ENCODE measurements at places on chromosomes 2 and 18.

- DNase-seq: no peak
Observed at GRCh38 chr18:31303771-31304170, 14.2 kb upstream of the DSG1 start.

DNA sequence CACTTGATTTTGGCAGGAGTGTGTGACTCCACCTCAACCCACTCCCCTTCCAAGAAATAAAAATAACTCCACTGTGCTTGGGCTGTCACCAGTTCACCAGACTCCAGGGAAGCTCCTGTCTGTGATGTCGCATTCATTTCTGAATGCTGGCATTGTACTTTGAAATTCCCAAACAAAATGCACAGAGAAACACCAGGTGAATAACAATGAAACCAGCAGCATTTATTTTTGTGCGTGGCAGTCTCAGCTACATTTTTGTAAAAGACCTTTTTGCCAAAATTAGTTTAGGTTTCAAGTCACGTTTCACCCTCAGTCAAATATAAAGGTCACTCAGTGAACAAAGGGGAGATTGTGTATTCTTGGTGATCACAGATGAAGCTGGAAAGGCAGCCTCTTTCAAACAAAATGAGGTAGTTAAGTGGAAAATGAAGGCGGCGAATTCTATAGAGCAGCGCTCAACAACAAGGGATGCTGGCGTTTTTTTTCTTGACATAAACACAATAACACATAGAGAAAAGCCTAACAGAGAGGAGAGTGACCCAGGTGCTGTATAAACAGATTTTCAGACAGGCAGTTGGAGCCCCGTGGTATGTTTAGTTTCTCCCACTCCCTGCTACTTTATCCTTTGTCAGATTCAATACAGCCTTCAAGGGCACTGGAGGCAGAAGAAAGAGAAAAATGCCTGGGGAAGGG lies 210.3 kb upstream of the GCFC2 start:
- no peak for DNase-seq

GRCh38 chr2:70412294-70413070 lies 110.6 kb upstream of the FAM136A start:
- DNase-seq: no peak

DNA sequence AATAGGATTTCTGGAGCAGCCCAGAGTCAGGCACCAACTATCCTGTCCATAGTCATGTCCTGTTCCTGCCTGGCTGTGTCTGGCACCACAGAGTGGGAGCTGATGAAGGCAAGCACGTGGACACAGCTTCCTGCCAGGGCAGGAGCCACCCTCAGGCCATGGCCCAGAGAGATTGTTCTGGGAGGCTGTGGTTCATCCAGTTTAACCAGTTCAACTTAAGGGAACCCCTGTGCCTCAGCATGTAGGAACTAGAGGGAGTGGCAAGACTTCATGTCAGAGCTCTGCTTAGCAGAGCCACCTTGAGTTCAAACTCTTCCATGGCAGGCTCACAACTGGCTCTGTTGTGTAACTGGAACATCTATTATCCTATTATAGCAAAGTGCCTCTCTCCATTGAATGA lies 73.2 kb upstream of the NCKAP5 start:
- DNase-seq: no peak

GRCh38 chr2:143535802-143536201 lies 406.6 kb downstream of the ARHGAP15 start:
- DNase-seq: no peak

DNA sequence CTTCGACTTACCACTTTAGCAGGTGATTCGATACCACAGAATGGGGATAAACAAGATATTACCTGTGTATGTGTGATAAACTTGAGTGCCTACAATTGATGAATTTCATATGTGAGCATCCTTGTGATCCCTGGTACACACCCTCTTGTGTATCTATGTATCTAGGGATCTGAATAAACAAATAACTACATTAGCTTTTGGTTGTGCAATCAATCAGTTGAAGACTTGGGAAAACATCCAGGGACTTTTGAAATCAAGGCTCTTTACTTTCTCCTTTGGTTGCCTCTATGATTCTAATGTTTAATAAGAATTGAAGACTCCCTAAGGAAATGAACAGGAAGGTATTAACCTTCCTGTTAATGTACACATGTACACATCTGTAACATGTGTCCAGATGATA lies 97.3 kb upstream of the DCC start:
- no peak for DNase-seq

DNA sequence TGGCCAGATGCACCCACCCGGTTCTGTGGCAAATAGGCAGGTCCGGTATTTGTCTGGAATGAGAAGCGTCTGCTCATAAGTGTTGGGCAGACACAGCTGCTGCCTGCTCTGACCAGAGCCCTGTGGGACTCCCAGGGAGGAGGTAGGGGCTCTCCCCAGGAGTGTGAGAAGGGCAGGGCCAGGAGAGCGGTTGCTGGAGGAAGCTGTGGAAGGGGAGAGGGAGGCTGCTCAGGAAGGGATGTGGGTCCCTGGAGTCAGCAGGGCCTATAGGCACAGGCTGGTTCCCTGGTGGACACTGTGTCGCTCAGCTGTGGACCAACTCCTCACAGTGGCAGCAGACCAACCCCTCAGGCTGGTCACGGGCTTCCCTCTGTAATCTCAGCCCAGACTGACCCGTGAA lies 109.2 kb downstream of the DYSF start:
- no peak for DNase-seq

DNA sequence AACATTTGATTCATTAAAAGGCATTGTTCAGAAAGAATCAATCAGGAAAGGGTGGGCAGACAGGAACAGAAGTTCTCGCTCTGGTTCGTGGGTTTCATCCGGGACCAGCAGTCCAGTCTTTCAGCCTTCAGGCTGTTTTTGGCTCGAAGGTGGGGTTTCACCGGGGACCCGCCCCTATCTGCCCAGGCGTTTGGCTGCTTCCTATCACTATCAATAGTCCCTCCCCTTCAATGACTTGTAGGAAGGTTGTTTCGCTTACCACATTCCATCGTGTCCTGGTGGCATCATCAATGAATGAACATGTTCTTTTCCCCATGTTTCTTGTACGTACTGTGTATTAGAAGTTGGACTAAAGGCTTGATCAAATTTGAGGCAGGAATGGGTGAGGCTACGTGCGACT lies 130.3 kb downstream of the NEDD4L start:
- DNase-seq: no peak

DNA sequence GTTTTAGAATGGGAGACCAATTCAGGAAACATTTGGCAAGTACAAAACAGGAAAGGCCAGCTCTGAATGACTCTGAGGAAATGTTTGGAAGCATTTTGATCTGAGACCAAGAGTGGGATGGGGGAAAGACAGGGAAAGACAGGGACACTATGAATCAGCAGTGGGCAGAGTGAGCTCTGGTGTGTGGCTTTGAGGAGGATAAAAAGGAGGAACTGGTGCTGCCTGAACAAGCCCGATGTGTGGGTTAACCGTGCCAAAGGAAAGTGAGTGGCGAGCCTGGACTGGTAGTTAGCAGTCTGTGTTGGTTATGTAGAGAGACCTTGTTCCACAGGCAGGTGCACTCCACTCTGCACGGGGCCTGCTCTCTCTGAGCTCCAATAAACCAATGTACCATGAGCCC lies 5.3 kb downstream of the MFSD6 start:
- DNase-seq: no peak

DNA sequence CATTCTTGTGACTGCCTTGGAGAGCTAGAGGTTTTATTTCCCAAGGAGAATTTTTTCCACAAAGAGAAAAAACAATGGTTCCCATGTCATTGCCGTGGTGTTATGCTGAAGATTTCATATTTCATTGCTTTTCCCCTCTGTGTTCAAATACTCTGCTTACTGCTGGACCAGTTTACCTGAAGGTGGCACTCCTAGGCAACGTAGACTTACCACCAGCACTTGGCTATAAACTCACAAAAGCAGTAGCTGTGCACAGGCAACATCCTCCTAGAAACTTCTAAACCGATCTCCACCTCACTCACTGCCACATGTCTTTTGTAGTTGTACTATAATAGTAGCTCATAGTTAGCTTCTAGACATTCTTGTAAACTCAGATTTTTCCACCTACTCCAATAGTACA lies 1319.7 kb upstream of the CRIM1 start:
- peak; percentile 12 for DNase-seq

- no peak for DNase-seq
Observed at GRCh38 chr2:10059552-10060335, 16.4 kb downstream of the KLF11 start.

DNA sequence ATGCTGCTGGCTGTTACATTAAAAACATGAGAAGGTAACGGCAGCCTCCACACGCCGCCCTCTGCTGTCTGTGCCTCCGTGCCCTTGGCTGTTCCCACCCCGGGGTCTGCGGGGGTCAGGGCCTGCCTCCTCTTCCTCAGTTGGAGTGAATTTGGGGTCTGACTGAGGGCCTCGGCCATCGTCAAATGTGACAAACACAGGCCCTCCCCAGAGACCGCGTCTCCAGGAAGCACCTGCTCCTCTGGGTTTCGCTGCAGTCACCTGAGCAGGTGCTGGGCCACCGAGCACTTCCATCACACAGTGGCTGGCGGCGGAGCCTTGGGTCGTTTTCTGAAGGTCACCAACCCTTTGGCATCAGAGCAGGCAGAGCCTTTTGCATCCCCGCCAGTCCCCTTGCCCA lies 70.9 kb downstream of the NFATC1 start:
- no peak for DNase-seq

DNA sequence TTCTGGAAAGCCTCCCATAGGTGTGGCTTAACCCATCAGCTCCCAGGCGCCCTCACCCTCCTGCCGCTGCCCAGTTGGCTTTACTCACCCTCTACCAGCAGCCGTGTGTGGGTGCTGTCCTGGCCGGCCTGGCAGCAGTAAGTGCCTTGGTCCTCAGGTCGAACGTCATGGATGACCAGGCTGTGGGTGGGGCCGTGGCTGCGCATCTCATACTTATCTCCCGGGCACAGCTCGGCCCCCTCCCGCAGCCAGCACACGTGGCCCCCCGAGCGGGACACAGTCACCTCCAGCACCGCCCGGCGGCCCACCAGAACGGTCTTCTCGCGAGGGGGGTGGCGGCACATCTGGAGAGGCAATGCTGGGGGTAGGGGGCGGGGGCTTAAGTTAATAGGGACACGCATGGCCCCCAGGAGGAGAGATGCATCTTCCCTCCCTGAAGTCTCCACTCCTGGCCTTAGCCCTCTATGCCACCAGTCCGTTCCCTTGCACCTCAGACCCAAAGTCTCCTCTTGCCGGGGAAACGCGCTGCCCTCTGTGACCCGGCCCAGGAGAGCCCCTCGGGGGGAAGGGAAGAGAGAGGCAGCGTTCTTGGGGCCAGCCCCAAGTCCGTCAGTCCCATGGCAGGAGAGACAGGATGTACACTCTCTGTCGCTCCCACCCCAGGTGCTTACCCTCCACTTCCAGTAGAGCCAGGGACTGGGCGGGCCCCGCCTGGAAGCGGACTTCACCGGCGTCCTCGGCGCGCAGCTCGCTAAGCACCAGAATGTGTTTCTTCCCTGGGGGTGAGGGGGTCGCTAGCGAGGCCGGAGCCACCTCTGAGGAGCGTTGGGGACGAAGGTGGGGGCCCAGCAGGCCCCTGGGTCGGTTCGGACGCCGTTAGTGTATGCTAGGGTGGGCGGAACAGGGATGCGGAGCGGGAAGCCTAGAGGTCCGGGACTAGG lies 7.9 kb downstream of the TMEM198 start:
- no peak for DNase-seq

DNA sequence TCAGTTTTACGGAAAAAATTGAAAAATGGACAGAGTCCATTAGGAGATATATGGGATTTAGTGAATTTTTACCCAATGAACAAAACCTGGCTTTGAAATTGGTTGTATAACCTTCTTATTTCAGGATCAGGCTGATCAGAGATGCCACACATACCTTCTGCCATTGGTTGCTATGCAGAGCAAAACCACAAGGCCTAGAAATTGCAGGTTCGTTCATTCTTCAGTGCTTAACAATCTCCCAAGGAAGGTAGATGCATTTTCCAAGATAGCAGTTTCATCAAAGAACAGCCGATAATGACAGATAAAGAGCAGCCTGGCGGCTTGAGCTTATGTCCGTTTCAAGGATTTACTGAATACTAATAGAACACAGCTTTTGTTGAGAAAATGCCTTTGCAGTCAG lies 868.8 kb downstream of the EPHA4 start:
- no peak for DNase-seq

GRCh38 chr2:51335087-51336058 lies 303.4 kb upstream of the NRXN1 start:
- DNase-seq: no peak

GRCh38 chr2:123080331-123080730 lies 944.8 kb upstream of the CNTNAP5 start:
- no peak for DNase-seq

- DNase-seq: no peak
Observed at GRCh38 chr2:236054125-236054524, 114.1 kb downstream of the GBX2 start.

- no peak for DNase-seq
Observed at GRCh38 chr2:3249476-3249962, 128.1 kb downstream of the EIPR1 start.

DNA sequence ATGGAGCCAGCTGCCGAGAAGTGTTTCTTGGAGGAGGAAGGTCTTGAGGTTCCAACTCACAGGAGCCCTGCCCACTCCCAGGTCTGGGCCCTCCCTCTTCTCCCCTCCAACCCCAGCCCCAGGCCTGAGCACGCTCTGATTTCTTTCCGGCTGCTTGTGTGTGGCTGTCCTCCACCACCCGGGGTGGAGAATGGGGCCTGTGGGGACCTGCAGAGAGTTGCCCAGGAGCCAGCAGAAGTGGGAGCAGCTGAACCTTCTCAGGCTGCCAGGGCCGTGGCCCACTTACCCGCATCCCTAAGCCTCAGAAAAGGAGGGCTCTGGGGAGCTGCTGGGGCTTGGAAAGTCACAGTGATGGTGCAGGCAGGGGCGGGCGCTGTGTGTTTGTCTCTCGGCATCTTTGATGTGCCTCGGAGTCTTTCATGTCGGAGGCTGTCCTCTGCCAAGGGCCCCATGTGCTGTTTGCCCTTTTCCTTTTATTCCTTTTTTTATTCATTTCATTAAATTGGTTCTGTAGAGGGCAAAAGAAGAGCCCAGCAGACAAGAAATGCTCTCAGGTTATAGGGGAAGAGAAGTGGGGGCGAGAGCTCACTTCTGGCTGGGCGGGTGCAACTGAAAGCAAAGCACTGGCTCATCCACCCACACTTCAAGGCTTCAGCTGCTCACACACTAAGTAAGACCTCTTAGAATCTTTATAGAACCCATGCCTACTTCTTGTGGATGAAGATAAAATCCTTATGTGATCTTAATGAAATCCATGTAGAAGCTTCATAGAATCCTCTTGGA lies 52.5 kb downstream of the SDC1 start:
- no peak for DNase-seq

DNA sequence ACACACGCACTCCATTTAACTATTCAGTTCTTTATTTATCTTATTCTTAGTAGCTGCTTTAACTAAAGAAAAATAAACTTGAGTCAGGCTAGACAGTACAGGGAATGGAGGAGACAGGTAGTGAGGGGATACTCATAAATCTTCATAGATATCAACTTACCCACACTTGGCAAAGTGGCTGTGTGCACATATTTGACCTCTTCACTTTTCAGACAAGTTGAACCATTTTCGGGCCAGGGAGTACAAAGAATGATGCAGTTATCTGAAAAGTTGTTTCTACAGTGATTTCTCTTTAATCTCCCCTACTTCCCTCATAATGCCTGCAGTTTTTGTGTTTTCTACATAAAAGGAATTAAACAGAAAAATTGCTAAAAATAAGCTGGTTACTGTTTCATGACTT lies 307.5 kb downstream of the GULP1 start:
- peak; percentile 6 for DNase-seq
